ENCODE measurements at places on chromosomes 6 and 20.

GRCh38 chr6:117265410-117266256, at the start of gene VGLL2:
TSS of gene VGLL2 (plus strand) at chr6:117265558. CDS start at chr6:117265764, 206 bp downstream.
- DNase-seq: no peak

- DNase-seq: no peak
Observed at GRCh38 chr20:48652961-48653705, 174.7 kb downstream of the PREX1 start.

DNA sequence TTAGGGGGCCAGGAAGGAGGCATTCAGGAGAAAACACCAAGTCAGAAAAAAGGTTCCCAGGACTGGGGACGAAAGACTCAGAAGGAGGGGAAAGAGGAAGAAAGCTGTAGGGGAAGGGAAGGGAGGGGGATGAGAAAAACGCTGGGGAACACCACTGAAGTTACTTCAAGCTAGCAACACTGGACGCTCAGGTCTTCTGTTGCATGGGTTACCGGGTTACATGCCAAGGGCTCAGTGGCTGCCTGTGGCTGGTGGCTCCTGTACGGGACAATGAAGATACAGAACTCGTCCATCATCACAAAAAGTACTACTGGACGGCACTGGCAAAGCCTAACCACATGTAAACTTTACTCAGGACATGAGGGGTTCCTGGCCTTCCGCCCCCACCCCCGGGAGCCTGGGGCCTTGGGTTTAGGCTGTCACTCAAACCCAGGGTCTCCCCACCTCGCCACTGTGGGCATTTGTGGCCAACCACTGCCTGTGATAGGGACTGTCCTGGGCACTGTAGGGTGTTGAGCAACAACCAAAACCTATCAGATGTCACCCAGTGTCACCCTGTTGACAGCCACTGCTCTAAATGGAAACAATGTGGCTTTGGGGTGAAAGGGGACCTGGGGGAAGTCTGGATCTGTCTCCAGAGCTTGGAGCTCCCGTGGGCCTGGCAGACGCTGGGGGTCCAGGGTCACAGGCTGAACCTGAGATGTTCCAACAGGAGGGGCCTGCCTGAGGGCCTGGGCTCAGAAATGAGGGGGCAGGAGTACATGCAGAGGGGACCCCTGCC, 40.3 kb upstream of the CD93 start:
- no peak for DNase-seq

DNA sequence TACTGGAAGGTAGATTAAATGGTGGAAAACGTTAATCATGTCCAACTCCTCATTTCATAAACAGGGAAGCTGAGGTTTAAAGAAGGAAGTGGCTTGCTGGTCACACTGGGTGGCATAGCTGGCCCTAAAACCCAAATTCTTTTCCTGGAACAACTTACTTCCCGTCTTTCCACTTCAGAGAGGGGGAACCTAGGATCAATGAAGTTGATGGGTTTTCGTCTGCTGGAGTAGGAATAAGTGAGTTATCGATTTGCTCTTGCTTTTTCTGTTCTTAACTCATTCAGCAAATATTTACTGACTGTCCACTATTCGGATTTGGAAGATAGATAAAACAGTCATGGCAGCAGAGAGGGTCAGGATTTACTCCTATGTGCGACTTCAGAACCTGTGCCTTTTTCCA, 1.2 kb upstream of the SYS1 start:
- no peak for DNase-seq

DNA sequence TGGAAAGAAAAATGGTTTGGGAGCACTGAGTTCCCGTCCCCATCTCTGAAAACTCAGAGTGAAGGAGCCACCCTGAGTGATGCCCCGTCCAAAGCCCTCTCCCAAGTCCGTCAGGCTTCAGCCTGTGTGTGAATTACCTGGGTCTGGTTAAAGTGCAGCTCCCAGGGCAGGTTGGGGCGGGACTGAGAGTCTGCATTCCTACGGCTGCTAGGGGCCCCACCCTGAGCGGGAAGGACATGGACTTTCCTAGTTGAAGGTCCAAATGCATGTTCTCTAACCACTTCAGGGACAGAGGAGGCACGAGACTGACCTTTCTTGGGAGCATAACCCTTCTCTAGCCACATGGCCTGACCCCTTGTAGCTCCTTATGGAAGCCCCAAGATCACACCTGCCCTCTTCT, 97.2 kb downstream of the SYNDIG1 start:
- no peak for DNase-seq

GRCh38 chr6:33880766-33881165, 77.0 kb upstream of the MLN start:
- no peak for DNase-seq

DNA sequence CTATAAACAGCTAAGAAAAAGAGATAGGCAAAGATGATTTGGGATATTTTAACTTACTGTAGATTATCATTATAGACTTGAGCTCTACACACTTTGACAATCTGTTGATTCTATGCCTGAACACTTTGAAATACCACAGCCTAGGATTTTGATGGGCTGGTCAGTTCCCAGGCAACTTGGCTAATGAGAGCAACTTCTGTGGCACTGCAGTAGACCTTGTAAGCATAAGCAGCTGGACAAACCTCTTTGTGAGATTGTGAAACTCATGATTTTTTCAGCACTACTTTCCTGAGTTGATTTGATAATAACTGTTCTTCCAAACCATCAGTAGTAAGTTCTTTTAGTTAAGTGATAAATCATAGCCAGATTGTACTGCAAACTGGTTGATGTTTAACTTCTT, 27.1 kb upstream of the ELOVL5 start:
- DNase-seq: no peak

DNA sequence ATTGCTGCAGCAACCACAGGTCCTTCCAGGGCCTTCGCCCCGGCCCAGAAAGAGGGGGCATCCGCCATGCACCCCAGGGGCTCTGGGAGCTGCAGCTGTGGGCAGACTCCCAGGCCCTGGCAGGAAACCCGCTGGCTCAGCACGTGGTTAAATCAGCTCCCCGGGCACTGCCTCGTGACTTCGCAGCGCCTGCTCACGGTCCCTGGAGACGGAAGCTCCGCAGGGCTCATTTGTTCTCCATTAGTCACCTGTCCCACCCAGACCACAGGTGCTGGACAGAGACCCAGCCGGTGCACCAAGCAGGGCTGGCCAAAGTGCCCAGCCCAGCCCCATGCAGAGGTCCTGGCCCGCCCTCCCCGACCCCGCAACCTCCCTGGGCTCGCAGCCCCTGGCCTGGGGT, 14.7 kb downstream of the KCNQ2 start:
- no peak for DNase-seq

- no peak for DNase-seq
Observed at GRCh38 chr6:139940741-139941729, 566.6 kb upstream of the CITED2 start.

DNA sequence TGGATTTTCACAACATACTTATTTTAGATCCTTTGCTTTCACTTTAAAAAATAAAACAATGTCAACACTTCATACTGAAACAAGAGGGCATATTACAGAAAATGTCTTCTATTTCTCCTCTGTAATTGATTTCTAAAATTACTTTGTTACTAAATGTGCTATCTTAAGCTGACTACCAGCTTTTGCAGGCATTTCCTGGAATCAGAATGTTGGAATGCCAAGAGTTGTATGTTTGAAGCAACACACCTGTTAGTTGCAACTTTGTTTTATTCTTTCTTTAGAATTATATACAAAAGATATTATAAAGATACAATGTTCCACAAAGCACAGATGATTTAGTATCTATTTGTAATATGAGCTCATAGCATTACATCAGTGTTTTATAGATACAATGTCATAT, 62.5 kb upstream of the TMEM170B start:
- DNase-seq: no peak

GRCh38 chr20:20568604-20569205, 143.7 kb downstream of the RALGAPA2 start:
- DNase-seq: no peak

- DNase-seq: no peak
Observed at GRCh38 chr6:509676-510075, 118.1 kb downstream of the IRF4 start.

DNA sequence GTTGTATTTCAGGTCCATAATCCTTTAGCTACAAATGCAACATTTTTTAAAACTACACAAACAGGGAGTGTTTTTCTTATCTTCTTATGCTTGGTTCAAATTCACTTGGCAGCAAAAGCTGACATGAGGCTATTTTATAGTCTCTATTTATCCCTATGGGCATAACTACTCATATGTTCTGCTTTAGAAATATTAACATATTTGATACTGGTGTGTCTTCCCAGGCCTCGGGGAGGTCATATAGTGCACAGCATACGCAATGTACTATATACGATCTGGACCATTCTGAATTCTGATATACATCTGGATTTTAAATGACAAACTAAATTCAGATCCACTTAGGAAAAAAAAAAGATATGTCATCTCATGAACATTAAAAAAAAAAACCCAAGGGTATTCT, 69.2 kb downstream of the TFAP2C start:
- DNase-seq: no peak

DNA sequence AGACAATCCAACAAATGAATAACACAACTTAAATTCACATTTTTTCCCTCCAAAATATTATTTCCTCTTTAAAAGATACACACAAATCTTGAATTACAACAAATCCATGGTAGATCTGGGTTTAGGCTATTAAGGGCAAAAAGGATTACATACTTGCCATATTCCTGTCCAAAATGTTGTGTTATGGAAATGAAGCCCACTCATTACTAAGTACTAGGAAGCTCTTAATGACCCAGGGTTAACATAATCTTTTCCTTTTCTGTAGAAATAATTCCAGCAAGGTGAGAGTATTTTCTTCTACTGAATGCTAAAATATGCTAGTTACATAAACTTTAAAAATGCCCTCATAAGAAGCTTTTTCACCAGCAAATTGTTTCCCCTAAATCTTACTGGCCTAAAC, 1.6 kb downstream of the SHPRH start:
- no peak for DNase-seq
